ENCODE measurements at places on chromosomes 6 and 20.

GRCh38 chr20:49811825-49812506, 662 bp upstream of the SLC9A8 start:
- no peak for DNase-seq

DNA sequence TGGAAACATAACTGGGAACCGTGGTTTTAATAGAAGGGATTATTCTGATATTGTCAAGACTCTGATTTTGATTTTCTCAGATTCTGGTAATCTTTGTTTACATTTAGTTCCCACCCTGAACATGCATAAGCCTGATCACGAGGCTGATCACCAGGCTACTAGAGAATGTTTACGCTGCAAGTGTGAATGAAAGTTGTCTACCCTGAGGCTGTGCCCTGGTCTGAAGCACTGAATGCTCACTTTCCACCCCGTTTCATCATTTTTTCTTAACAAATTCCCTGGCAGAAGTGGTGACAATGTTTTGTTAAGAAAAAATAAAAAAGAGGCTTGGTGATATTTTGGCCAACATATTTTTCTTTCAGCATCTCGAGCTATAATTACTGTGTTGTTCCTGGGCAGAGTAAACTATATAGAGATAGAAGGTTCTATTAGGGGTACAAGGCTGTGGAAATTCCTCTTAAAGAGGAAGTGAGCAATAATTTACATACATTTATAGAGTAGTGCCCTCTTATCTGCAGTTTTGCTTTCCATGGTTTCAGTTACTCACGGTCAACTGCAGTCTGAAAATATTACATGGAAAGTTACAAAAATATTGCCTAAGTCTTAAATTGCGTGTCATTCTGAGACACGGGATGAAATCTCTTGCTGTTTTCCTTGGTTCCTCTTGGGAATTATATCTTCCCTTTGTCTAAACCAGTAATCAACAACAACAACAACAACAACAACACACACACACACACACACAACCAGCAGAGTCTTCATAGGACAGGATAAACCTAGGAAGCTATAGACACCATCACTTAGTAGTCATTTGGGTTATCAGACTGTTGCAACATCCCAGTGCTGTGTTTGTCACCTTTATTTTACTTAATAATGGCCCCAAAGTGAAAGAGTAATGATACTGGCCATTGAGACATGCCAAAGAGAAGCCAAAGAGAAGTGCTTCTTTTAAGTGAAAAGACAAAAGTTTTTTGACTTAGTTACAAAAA, 566.6 kb upstream of the CITED2 start:
- no peak for DNase-seq

- DNase-seq = no peak
Measured at GRCh38 chr6:87382861-87383260, 24.9 kb upstream of the CFAP206 start.

DNA sequence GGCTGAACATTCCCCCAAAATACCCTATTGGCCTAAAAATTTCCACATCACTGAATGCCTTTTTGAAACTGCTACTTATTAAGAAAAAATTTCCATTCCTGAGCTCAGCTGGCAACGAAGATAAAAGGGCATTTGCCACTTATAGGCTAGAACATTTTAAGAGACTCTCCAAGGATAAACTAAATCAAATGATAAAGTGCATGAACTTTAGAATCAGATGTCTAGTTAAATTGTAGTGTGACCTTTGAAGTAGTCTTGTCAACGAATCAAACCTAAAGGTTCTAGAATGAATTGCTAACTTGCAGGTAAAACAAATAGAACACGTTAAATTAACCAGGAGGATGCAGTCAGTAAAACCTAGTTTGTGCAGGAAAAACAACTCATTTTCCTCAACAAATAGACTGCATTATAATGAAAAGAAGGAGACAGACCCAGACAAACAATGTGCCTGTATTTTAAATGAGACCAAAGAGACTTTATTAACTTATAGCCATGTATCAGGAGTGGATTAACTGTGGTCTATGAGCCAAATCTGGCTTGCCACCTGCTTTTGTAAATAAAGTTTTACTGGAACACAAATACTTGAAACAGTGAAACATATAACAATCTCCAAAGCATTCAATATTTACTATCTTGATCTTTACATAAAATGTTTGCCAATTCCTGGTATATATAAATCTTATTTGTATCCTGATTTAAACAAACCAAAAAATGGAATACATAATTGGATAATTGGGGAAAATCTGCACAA, 184.4 kb downstream of the MEI4 start:
- DNase-seq = no peak

DNA sequence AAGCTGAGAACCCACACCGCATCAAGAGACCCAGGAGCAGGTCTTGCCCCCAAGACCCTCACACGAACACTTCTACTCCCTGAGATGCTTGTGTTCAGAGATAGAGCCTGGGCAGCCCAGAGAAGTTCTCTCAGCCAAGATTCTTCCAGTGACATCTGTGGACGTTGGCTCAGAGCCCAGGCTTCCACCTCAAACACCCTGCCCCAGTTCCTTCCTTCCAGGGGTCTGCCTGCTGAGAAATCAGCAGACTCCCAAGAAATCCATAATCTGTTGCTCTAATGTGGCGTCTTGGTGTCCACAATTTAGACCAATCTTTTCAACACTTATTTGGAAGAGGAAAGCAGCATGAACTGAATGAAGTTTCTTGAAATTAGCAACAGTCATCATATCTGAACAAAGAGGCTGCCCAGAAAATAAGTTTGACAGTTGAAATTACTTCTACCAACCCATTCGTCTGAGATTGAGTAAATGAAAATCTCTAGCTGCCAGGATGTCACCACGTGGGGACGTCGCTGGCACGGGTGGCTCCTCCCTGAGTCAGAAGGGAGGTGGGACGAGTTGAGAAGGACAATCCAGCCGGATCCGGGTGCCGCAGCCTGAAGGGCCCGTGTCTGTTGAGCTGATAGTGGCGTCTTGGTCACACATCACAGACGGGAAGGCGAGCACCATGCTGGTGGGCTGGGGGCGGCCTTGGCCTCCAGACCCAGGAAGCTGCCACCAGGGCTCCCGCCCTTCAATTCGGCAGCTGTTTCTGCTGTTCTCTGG, 400.9 kb downstream of the TAF4 start:
- no peak for DNase-seq

DNA sequence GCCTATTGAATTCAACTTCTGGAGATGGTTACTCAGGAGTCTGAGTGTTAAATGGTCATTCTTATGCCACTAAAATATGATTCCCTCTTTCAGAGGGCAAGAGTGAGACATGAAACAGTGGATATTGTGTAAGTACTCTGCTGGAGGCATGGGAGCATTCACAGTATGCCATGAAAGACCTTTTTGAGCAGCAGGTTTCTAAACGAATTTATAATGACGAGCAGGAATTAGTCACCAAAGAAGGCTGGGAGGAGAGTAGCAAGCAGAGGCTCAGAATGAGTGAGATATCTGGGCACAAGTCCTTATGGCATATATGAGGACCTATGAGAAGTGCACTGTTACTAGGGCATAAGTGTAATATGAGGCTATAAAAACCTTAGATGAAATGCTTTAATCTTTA, 10.9 kb upstream of the MYB start:
- DNase-seq = no peak

DNA sequence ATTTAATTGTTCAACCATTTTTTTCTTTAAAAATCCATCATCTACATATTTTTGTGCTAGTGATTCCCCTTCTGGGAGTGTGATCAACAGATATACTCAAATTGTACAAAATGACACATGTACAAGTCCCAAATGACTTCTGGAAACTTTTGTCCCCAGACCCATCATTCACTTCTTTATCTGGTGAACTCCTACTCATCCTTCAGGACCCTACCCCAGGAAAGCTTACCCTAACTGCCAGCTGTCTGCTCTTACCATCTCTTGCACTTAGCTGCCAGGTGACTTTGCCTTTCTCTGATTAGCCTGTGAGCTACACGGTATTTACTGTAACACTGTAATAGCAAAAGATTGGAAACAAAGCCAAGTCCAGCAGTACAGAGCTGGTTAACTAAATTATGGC, 55.3 kb downstream of the JPH2 start:
- DNase-seq = no peak
